ENCODE measurements at places on chromosomes 12 and 14. TPM values are rescaled to one million over a fixed set of nuclear protein-coding genes. Genes with fewer than 3 reads are reported as not detected.

DNA sequence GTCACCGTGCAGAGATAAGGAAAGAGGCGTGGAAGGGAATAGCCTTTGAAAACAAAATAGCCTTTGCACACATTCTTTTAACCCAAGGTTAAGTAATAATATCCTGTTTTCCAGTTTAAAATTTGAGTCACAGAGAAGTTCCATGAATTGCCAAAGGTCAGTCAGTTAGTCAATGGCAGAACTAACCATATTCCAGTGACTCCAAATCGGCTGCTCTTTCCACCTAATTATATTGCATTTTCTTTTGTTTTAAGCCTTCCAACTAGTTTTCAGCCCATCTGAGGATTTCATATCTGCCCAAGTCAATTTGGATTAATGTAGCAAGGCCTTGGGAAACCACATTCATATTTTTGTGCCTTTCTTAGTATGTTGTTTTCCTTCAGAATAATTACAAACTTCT is 373.0 kb downstream of the CCDC91 start:
- no peak for DNase-seq

GRCh38 chr12:8886502-8887284 is 27.6 kb upstream of the PHC1 start:
- DNase-seq: no peak

CLEC4D gene
- not detected for total RNA-seq

GRCh38 chr14:68820999-68821683 is 28.3 kb upstream of the ZFP36L1 start:
- no peak for DNase-seq

- DNase-seq: no peak
Observed at GRCh38 chr14:105161309-105161708, 7.3 kb downstream of the JAG2 start.

DNA sequence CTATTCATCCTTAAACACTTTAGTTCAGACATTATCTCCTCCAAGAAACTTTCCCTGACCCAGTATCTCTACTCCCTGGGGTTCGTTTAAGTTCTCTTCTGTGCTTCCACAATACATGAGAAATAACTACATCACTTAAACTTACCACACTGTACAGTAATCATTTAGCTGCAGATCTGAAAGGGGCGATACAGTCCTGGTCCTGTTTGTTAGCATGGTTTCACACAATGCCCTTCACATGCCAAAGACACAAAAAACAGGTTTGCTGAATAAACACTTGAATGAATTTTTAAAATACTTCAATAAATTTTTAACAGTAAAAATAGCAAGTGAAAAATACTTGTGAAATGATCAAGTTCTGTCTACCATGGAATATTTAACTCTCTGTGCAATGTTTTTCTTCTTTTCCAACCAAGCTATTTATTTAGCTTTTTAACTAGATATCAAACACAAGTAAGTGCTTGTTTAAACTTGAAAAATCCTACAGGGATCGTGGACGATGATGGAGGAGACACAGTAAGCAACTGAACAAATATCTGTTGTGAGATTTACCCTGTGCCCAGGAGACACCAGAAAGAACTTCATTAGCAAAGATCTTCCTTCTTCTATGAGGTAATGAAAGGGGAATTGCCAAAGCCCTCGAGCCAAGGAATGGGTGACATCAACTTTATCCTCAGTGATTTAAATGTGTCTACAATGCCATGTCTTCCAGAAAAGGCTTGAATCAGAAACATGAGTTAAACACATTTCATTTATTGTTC is 255.6 kb upstream of the GRIP1 start:
- no peak for DNase-seq

TGM1 gene
- 3.4 TPM for total RNA-seq

GRCh38 chr12:53327435-53328042 is 6.1 kb upstream of the AAAS start:
- DNase-seq: no peak

UNC119B gene
- 25.1 TPM for total RNA-seq

GRCh38 chr14:61240206-61240605 is 40.9 kb downstream of the TMEM30B start:
- DNase-seq: no peak

DNA sequence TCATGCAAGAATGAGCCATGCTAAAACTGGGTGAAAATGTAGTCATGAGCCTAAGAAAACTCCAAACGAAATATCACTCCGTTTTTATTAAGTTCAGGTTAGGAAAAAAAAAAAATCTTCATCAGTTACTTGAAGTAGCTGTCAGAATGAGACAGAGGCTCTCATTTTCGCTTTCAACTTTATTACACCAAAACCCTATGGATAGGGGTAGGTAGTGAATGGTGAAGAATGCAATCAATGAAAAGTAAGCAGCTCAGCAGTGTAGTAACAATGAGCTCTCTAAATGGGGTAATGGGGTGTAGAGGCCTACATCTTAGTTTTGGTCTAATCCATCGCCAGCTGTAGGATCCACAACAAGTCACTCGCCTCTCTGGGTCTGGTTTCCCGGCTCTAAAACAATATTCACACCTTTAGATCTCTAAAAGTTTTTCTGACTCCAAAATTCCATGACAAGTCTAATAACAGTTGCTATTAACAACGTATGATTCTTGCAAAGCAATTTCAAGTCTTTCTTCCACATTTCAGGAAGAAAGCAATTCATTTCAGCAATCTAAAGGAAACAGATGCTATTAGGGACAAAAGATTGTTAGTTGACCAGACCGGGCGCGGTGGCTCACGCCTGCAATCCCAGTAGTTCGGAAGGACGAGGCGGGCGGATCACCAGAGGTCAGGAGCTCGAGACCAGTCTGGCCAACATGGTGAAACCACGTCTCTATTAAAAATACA is 1.7 kb downstream of the BTBD7 start:
- DNase-seq: no peak

GRCh38 chr12:15244341-15244740 is 23.1 kb upstream of the RERG start:
- DNase-seq: no peak

SLC2A3 gene
- 456 TPM for total RNA-seq

DNAI7 gene
- not detected for total RNA-seq

- DNase-seq: no peak
Observed at GRCh38 chr12:102816816-102817434, 100.1 kb downstream of the PAH start.

DNA sequence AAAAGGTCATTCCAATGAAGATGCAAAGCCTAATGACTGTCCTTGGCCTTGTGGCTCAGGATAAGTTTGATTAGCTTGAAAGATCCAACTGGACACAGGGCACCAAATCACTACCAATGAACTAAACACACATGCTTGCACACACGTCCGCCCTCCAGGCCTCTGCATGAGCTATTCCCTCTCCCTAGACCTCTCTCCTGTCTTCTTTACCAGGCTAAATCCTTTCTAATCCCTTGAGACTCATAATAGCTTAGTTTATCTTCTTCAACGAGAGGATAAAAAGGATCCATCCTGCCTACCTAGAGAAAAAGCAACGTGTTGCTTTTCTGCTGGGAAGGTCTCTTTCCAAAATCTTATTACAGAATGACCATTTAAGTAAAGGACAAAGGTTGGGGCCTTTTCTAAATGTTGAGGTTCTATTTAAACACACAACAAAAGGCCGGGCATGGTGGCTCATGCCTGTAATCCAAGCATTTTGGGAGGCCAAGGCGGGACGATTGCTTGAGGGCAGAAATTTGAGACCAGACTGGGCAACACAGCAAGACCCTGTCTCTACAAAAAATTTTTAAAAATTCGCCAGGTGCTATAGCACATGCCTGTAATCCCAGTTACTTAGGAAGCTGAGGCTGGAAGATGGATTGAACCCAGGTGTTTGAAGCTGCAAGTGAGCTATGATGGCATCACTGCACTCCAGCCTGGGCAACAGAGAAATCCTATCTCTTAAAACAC is 22.4 kb downstream of the PXN start:
- no peak for DNase-seq

DNA sequence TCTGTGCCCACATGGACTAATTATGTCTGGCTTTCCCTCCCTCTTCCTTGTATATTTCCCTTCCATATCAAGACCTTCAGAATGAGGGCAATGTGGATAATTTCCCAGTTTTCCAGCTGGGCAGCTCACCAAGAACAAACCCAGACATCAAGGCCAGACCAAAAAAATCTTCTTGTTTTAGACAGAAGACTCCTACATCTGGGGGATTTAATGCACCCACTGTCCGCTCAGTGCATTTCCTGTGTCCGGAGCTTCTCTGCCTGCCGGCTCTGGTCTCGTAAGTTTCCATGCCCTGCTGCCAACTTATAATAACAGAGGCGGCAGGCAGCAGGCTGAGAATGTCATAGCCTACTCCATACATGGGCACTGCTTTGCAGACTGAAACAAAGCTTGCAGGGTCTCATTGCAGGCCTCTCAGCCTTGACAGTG is 207.2 kb upstream of the BCL2L14 start:
- no peak for DNase-seq

ZNF740 gene
- total RNA-seq: 45.5 TPM

GRCh38 chr14:90132821-90133570 is 71.2 kb downstream of the KCNK13 start:
- no peak for DNase-seq

GPR132 gene
- 27.1 TPM for total RNA-seq

GRCh38 chr14:82488473-82488872 is 954.8 kb upstream of the SEL1L start:
- no peak for DNase-seq

GRCh38 chr14:105461903-105462302 is 12.7 kb upstream of the CRIP2 start:
- no peak for DNase-seq

PDZRN4 gene
- total RNA-seq: not detected

DNA sequence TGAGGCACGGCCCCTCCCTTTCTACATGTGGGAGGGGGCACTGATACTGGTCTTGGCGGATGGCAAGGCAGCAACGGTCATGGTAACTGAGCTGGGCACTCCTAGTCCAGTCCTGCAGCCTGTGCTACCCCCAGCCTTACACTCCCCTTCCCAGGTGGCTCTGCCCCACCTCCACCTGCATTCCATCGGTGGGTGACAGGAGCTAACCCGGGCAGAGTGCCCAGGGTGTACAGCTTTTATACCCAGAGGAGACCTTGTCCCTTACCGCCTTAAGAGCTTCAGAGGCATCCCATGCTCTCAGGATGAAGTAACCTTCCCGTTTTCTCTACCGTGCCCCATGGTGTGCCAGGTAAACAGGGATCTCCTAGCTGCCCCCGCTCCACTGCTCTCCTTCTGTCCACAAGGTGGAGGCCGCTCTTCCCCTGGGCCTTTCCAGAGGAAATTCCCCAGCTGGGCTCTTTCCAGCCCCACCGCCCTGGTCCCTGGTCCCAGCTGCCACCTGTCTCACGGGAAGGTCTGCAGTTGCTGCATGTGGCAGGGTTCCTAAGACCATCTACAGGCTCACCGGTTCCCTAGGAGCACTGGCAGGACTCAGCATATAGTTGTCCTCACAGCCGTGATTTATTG is 20.5 kb downstream of the BRI3BP start:
- no peak for DNase-seq

DNA sequence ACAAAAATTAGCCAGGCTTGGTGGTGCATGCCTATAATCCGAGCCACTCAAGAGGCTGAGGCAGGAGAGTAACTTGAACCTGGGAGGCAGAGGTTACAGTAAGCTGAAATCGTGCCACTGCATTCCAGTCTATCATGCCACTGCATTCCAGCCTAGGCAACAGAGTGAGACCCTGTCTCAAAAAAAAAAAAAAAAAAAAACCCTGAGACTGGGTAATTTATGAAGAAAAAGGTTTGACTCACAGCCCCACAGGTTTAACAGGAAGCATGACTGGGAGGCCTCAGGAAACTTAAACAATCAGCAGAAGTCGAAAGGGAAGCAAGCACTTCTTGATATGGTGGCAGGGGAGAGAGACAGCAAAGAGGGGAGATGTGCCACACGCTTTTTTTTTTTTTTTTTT is 123.2 kb downstream of the GXYLT1 start:
- DNase-seq: no peak

DNA sequence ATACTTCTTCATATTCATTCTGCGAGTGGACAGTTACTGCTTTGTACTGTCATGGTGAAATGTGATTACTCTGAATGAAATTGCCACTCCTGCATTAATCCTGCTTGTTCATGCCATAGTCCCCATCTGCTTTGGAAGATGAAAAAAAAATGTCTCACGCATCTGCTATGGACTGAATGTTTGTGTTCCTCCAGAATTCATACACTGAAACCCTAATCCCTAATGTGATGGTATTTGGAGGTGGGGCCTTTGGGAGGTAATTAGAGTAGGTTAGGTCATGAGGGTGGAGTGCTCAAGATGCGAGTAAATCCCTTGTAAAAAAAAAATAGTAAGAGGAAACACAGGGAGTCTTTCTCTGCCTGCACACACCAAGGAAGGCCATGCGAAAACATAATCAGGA is 427.2 kb downstream of the TMTC2 start:
- no peak for DNase-seq

- DNase-seq: peak; percentile 73
Observed at GRCh38 chr14:75542588-75543091, 20.4 kb downstream of the BATF start.

DNA sequence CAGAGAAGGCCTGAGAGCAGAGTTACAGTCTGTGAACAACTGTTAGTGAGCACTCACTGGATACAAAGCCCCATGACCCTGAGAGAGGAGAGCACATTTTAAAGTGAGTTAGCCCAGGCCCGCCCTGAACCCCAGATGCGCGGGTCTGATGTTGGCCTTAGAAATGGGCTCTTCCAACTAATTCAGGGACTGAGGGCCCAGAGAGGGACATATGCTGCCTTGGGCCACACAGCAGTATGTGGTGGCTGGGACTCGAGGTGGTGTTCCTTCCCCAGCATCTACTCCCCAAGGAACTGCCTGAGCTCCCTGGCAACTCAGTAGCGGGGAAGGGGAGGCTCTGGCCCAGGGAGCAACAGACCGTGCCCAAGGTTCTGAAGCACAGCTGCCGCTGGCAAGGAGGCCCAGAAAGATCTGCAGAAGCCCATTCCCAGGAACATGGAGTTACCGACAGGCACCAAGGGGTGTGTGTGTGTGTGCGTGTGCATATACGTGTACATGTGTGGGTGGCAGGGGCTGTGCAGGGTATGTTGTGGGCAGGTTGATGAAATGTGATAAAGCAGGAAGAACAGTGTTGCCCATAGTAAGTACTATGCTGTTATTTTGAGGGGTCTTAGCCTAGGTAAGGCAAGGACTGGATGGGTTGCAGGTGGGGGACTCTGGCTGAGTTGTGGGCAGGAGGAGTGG is 40.5 kb downstream of the KRT80 start:
- no peak for DNase-seq

GRCh38 chr12:62714181-62714773 is 220.7 kb downstream of the PPM1H start:
- DNase-seq: no peak

DNA sequence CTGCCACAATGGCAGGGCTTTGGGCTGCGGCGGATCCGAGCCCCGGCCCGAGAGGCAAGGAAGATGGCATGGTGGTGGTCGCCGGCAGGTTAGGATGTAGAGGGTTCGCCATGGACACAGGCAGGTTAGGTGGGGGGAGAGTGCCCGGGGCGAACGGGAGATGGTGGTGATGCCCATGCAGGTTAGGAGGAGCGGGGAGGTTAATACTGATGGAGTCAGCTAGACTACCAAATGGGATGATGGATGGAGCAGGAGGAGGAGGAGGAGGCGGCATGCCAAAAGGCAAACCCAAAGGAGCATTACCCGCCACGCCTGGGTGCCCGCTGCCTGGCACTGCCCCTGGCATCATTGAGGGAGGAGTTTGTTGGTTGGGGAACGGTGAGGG is 6.2 kb downstream of the MYL6 start:
- DNase-seq: no peak
